ENCODE measurements at places on chromosomes 13 and 19.

- no peak for DNase-seq
Measured at GRCh38 chr19:48290401-48290770, 20.5 kb downstream of the ZNF114 start.

DNA sequence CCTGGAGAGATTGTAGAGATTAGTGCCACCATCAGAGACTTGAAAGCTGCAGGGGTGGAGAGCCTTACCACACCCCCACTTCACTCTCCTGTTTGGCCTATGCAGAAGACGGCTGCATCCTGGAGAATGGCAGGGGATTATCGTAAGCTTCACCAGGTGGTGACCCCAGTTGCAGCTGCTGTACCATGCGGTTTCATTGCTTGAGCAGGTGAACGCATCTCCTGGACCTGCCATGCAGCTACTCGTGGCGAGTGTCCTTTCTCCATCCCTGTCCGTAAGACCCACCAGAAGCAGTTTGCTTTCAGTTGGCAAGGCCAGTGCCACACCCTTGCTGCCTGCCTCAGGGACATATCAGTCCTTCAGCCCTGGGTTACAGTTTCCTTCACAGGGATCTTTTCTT lies 21.2 kb downstream of the PPP5C start:
- DNase-seq, result no peak

DNA sequence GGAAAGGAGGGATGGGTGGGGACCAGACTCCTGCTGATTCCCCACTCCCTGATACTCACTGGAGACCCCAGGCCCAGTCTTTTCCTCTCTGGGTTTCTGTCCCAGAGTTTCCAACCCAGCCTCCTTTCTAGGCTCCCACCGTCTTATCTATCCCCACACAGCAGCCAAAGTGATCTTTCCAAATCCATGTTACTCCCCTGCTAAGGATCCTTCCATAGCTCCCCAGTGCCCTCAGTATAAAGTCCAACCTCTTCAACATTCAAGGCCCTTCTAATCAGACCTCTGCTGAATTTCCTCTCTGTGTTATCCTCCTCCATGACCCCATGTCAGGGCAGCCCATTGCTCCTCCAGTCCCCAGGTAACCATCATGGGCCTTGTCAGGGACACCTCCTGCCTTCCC lies 1.3 kb upstream of the TGFB1 start:
- no peak for DNase-seq

DNA sequence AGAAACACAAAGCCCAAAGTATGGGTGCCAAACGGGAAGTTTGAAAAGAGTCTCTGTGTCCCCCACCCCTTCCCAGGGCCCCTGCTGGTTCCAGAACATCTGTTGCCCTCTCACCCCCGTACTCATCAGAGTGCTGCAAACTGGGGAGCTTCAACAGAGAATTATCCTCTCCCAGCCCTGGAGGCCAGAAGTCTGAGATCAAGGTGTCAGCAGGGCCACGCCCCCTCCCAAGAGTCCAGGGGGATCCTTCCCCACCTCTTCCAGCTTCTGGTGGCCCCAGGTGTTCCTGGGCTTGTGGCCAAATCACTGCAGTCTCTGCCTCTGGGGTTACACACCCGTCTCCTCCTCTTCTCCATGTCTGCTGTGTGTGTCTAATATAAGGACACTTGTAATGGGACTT lies 183.4 kb downstream of the PTPRS start:
- DNase-seq, result no peak

- DNase-seq, result no peak
Measured at GRCh38 chr19:5889288-5889971, 14.2 kb downstream of the NDUFA11 start.

DNA sequence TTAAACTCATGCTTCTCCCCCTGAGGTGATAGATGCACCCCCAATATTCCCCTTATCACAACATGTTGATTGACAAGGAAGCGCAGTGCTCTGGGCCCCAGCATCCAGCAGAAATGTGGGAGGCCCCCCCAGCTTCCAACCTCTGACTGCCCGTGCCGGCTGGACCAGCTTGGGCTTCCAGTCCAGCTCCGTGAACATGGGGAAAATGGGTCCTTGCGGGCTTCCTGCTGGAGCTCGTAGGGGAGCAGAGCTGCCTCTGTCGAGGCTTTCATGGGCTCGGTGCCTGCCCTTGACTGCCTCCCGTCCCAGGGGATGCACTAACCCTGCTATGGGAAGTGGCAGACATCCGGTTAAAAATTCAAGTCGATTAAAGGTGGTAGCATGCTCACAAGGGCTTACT lies 188.9 kb downstream of the COL4A1 start:
- DNase-seq, result no peak

DNA sequence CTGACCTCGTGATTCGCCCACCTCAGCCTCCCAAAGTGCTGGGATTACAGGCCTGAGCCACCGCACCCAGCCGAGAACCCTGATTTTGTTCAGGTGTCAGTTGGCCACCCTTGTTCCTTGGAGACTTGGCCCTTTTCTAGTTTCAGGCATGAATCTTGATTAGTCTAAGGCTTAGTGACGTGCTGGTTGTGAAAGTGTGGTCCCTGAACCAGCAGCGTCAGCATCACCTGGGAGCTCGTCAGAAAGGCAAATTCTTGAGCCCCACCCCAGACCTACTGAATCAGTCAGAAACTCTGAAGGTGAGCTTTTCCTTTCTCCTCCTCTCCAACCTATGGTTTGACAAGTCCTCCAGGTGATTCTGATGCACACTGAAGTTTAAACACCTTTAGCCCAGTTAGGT lies 35.2 kb downstream of the CACNG6 start:
- no peak for DNase-seq

GRCh38 chr19:12872941-12873890 lies 8.0 kb downstream of the DNASE2 start:
- peak; percentile 72 for DNase-seq

- no peak for DNase-seq
Measured at GRCh38 chr13:93714171-93714570, 487.6 kb downstream of the GPC6 start.

DNA sequence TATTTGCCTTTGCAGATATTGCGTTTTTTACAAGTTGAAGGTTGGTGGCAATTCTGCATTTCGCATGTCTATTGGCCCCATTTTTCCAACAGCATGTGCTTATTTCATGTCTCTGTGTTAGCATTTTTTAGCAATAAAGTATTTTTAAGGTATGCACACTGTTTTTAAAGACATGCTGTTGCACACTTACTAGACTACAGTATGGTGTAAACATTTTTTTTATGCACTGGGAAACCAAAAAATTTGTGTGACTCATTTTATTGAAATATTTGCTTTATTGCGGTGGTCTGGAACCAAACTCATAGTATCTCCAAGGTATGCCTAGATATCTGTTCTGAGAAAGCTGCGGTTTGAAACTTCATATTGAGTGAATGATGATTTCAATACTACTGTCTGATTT lies 55.4 kb upstream of the RNF113B start:
- no peak for DNase-seq

DNA sequence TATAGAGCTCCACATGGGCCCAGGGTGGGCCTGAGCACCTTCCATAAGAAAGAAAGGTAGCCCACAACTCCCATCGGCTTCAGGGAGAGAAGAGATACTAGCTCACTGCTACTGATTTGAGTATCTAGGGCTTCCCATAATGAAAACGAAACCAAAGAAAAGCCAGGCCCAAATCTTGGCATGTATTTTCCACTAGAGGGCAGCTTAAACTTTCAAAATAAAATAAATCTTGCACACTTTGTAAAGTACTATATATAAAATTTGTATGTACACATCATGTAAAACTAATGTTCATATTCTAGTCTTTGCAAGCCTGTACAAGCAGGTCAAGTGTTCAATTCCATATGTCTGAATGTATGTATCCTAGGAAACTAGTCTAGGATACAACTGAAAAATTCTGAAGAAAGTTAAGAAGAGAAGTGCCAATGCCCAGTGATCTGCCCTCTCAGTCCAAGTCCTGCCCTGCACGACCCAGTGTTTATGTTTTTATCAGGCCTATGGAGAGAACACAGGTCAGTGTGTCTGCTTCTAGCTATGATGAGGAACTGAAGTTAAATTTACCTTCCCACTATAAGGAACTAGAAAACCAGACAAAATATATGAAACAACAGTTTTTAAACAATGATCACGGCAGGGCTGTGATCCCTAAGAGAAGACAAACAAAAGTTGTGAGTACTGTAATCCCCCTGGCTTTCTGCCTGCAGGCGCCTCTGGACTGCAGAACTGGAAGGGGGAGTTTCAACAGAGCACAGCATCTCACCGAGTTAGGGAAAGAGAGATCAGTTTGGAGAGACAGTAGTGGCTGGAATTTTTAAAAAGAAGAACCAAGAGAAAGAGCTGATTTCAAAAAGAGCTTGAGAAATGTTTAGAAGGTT lies 475.7 kb downstream of the UQCRFS1 start:
- no peak for DNase-seq

GRCh38 chr19:50693064-50693975 lies 26.3 kb downstream of the SHANK1 start:
- DNase-seq, result no peak

GRCh38 chr19:28046932-28047331 lies 1166.0 kb downstream of the UQCRFS1 start:
- no peak for DNase-seq

DNA sequence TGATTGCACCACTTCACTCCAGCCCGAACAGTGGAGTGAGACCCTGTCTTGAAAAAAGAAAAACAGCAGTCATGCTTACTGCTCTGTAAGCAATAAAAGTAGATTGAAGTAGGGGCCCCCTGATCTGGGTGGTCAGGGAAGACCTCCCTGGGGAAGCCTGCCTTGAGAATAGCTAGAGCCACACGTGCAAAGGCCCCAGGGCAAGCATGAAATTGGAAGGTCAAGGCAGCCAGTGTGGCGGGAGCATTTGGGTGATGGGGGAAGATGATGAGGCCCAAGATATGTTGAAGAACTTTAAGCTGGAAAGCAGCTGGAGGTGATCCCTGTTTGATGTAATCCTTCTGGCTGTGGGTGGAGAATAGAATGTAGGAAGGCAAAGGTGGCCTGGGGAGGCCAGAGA lies 104.4 kb downstream of the SIPA1L3 start:
- no peak for DNase-seq

DNA sequence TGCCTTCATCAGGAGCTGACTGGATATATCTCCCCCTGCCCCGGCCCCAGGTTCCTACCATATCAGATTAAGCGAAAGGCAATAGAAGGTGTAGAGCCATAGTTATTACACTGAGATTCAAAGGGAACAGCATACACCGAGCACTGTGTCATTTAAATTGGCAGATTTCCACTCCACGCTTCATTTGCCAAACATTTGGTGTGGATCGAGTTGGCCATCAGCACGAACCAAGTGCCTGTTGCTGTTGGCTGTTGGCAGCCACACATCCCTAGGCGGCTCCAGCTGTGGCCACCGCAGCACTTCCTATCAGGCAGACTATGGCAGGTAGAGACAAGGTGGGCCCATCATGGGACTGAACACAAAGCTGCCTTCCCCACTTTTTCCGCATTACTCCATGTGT lies 115.8 kb downstream of the CCNA1 start:
- DNase-seq, result no peak

GRCh38 chr13:113275387-113275786 lies 21.7 kb upstream of the LAMP1 start:
- DNase-seq, result peak; percentile 30

GRCh38 chr19:45475537-45476291 lies 7.9 kb downstream of the FOSB start:
- no peak for DNase-seq

DNA sequence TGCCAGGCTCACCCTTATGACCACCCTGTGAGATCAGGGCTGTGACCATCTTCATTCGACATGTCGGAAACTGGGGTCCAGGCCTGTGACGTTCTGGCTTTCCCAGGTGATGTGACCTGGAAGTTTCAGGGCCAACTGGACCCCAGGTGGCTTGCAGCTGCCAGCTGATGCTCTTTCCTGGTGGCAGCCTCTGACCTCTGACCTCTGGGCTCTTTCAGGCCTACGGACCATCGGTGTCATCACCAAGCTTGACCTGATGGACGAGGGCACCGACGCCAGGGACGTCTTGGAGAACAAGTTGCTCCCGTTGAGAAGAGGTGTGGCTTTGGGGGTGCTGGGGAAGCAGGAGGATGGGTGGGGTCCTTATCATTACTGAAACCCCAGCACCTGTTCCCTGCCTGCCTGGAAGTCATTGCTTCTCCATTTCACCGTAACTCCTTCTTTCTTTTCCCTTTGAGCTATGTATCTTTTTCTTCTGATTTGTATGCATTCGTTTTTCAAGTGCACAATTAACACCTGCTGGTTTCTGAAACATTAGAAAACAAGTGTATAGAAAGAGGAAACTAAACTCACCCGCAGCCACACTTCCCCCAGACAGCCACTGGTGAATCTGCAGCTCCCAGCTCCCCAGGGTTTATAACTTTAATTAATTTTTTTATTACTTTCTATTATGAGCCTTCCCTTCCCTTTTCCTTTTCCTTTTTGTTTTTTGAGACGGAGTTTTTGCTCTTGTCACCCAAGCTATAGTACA lies 58.9 kb downstream of the TMED1 start:
- DNase-seq, result no peak

GRCh38 chr19:38100589-38100988 lies 123.4 kb downstream of the DPF1 start:
- no peak for DNase-seq

DNA sequence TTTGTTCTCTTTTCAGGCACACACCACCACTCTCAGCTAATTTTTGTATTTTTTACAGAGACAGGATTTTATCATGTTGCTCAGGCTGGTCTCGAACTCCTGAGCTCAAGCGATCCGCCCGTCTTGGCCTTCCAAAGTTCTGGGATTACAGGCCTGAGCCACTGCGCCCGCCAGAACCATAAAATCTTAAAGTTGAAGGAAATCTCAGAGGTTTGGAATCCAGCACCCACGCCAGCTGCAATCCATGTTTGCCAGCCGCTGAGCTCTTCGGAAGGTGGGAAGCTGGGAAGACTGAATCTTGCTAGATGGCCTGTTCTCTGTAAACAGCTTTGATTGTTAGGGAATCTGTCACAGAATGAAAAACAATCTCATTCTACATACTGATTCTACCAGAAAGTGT lies 38.5 kb downstream of the SPATA13 start:
- DNase-seq, result no peak

DNA sequence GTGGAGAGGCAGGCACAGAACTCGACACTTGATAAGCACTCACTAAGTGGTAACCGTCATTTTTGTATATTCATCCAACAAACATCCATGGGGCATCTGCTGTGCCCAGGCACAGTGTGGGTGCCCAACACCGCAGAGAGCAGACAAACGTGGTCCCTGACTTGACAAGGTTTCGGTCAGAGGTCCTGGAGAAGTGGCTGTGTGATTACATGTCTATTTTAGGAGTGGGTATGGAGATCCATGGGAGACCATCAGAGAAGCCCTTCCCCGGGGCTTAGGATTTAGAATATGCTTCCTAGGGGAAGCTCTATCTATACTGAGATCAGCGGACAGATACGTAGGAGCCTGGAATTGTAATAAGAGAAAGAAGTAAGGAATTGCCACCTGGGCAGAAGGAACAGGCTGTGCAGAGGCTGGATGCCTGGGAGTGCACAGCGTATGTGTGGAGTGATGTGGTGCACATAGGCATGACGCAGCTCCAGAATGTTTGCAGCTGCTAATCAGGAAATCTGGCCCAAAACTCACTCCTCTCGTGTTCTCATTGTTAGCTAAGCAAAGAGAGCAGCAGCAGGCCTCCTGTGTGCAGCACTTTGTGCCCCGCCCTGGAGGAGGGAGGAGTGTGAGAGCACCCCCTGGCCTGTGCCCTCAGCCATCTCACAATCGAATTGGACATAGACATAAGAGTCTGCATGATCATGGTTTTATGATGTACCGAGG lies 23.0 kb upstream of the IRS2 start:
- DNase-seq, result no peak

Data from stimulated activated CD4-positive, alpha-beta T cell treated with anti-CD3 and anti-CD28 coated beads, Interleukin-1b, Interleukin-23, amount 100 ng/mL, for 48 hours (primary cell).